ENCODE measurements at places on chromosomes 4 and X.
A peak's percentile ranks its signal among the peaks of the same experiment; 100 is the strongest.

DNA sequence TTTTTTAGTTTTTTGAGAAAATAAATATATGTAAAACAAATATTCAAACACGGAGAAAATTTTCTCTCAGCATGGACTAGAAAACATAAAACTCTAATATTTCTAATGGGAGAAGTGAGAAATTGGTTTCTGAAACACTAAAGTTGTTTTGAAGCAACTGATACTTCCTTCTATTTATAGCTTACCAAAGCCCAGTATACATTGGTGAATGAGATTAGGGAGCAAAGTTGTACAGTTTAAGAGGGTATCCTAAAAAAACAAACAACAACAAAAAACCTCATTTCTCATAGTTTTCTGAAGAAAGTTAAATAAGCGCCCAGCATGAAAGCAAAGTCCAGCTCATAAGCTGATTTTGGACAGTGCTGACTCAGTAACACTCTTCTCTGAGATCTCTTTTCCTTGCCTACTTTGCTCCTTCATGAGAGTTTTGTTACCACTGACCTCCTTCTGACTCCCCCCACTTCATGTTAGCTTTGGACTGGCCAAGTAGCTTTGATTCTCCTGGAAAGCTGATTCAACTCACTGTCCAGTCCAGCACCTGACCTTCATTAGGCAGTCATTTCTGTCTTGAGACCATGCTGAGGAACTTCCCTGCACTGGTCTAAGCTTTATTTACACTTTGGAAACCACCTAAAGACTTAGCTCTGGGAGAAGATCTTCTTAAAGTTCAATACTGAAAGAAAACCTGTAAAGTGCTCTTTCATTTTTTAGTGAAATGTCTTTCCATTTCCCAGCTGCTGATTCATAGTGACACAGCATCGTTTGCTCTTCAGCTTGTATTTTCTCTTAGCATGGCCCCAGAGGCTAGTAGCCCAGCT is 21.8 kb upstream of the P2RY10 start:
- no peak for DNase-seq

GRCh38 chrX:47321823-47322371 is 48.5 kb upstream of the ZNF157 start:
- DNase-seq, result no peak

GRCh38 chr4:94407846-94408245 is 43.9 kb upstream of the PDLIM5 start:
- DNase-seq, result no peak

DNA sequence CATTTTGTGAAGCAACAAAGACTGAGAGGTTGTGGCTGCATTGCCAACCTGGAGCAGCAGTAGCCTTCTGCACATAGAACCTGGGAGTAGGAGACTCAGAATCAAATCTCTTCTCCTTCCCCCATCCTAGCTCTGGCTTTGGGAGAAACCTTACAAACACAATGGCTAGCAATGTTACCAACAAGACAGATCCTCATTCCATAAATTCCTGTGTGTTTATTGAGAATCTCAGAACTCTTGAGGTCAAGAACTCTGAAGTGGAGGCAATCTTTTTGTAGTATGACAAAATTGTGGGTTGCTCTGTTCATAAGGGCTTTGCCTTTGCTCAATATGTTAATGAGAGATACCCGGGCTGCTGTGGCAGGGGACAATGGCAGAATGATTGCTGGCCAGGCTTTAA is 406.7 kb upstream of the SPANXN1 start:
- no peak for DNase-seq

GRCh38 chr4:188220006-188220405 is 80.8 kb downstream of the TRIML1 start:
- no peak for DNase-seq

GRCh38 chrX:28177202-28177601 is 196.0 kb upstream of the DCAF8L1 start:
- peak; percentile 6 for DNase-seq

All from NCI-H187 (cell line).